ENCODE measurements at places on chromosomes 6 and 20.

- no peak for DNase-seq
Observed at GRCh38 chr20:60170116-60170515, 211.9 kb downstream of the CDH26 start.

DNA sequence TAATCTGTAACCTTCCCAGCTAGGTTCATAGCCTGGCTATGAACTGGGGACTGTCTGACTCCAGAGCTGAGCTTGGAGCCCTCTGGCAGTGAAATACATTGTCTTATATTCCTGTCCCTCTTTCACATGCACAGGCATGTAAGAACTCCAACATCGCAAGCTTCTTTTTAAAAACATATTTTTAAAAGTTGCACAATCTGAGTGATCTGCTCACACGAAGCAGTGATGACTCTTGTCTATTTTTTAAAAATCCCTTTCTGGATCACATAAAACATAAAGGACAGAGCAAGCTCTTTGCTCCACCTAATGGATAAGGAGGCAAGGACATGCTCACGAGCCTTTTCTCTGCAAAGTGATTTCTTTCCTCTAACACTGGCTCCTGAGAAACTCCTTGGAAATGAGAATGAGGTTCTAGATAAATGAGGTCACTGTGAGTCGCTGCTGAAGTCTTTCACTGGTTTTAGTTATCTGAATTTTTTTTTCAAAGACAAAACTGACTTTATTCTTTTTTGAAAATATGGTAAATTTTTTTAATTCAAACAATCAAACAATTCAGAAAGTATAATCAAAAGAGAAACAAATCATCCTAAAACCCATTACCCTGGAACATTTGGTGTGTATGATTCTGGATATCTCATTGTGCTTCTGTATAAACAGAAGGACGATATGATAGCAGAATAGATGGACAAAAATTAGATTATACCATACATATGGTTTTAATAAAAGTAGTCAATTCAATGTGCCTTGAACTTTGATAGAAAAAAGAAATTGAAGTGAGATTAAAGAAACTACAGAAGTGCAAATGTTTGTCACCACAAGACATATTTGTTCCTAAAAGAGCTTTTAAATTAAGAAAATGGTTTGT, 30.8 kb downstream of the IL20RA start:
- no peak for DNase-seq

DNA sequence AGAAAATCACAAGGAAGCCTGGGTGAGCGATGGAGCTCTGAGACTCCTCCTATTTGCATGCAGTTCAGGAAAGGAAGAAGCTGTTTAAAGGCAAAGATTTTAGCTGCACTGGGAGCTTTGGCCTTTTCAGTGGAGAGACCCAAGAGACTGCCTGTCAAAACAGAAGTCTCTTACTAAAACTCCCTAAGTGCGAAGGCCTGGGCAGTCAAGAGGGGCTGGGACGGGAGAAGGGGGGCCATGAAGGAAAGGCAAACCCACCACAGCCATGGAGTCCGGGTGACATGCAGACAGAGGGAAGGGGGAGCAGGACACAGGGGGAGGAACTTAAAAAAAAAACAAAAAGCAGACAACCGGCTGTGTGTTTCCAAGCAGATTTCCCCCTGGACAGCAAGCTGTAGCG, 537.6 kb upstream of the NOX3 start:
- no peak for DNase-seq

GRCh38 chr6:94196891-94197290, 777.5 kb upstream of the EPHA7 start:
- DNase-seq: no peak

DNA sequence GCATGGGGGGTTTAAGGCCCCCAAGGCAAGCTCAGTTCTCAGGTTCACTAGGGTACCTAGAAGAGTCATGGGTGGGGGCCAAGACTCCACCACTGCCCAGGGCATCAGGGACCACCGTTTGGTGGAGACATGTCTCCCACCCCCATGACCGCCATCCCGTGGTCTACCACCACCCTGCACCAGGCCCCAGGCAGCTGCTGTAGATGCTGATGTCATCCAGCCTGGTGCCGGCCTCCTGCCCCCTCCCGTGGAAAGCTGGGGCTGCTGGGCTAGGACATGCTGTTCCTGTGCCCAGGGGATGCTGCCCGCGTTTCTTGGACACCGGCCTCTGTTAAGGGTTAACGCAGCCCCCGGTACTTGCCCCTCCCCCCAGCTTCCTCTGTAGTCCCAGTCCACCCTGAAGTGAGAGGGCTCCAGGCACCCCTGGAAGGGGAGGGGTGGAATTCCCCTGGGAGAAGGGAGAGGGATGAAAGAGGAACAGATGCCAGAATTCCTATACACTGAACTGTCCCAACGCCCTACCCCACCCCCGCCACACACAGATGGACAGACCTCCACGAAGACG, 587 bp downstream of the IP6K3 start:
- DNase-seq: no peak

GRCh38 chr6:152160346-152160745, 352.9 kb downstream of the ESR1 start:
- no peak for DNase-seq

DNA sequence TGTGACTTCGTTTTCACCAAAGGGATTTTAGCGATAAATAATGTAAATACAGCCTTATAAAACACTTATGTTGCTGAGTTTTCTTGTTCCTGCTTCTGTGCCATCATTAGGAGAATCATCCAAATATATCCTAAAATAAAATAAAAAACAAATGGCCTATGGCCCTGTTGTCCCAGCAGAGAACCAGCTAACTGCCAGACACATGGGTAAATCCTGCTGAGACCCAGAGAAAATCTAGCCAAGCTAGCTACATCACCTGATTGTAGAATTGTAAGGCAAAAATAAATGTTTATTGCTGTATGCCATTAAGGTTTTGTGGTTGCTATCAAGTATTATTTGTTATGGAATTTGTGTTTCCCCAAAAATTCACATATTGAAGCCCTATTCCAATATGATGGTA, 631.2 kb upstream of the SYNCRIP start:
- no peak for DNase-seq

- DNase-seq: no peak
Observed at GRCh38 chr6:41460742-41461336, 85.3 kb upstream of the FOXP4 start.

DNA sequence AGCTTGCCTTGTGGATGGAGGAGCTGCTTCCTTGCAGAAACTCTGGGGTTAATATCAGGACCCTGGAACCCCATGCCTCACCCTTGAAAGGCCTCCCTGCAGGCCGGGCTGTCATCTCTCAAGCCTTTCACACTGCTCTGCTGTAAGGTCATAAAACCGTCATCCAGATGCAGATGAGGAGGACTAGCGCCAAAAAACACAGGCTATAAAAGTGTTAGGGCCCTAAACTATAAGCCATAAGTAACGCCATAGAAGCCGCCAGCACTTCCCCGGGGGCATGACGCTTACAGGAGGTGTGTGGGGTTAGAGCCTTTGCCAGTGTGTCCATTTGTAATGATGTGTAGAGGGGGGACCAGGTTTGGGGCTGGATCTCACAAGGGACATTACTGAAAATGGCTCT, 47.6 kb downstream of the CDH4 start:
- DNase-seq: no peak

- no peak for DNase-seq
Observed at GRCh38 chr6:157525292-157525889, 144.4 kb downstream of the ZDHHC14 start.

GRCh38 chr6:89116702-89117101, 1.2 kb downstream of the SRSF12 start:
- no peak for DNase-seq

GRCh38 chr6:100464162-100464851, 414 bp downstream of the SIM1 start:
- no peak for DNase-seq
